ENCODE measurements at places on chromosomes 7 and 10.
A peak's percentile ranks its signal among the peaks of the same experiment; 100 is the strongest.

DNA sequence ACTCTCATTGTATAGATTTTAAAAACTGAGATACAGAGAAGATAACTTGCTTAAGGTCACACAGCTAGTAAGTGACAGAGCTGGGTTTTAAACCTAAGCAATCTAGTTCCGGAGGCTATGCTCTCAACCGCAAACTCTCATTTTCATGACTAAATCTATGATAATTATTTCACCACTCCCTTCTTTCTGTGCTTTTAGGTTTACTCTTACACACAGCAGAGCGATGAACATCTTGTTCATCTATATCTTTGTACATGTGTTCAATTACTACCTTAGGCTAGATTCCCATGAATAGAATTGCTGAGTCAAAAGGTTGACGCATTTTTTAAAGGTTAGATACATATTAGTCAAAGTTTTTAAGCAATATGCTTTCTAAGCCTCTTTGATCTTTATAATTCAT is 154.8 kb downstream of the CHN2 start:
- DNase-seq: no peak

DNA sequence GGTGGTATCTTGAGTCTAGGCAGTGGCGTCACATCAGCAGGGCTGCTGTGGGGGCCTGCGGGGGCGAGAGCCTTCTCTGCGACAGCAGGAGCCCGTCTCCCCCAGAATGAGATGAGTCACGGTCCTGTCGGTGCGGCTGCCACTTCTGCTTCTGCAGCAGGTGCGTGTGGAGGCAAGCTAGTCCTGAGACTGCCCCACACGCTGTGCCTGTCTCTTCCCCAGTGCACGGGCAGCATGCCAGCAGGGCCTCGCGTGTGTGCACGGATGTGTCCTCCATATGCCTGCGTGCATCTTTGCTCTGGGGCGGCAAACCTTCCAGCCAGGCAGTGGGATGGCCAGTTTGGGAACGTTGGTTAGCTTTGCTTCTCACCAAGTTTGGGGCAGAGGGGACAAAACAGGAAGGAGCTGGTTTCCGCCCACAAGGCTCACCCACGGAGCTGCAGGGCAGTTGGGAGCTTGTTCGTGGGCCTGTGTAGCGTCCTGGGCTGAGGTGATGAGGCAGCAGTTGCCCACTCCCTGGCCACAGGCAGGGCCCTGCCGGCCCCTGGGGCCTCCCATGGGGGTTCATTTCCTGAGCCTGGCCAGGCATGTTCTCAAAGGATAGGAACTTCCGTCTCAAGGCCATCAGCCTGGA is 60.8 kb upstream of the PPIF start:
- peak; percentile 79 for DNase-seq

DNA sequence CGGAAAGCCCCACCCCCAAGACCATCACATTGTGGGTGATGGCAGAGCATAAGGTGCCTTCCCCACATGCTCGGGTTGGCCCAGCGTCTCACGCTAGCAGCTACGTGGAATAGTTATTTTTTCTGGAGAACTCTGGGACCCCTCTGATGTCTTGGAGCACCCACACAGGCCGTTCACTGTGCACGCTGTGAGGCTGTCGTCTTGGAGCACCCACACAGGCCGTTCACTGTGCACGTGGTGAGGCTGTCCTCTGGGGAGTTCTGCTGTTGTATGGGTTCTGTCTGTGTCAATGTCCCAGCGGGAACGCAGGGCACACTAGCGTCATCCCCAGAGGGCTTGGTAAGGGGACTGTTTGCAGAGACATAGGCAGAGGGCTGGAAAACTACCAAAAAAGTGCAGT is 38.8 kb upstream of the FAM20C start:
- no peak for DNase-seq

DNA sequence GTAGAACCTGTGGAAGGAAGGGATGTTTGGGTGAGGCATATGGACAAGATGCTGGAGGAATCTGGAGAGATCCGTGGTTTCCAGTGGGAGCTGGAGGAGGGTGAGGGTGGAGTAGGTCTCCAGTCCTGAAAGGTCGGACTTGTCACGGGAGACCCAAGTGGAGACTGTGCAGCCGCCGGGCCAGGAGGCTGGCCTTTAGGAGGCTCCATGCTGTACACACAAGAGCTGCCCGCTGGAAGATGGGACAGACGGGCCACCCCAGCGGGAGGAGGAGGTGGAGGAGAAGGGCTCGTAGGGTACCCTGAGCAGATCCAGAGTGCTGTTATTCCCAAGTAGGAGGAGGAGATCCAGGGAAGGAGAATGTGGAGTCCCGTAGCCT is 106.7 kb downstream of the NKX6-2 start:
- peak; percentile 21 for DNase-seq

DNA sequence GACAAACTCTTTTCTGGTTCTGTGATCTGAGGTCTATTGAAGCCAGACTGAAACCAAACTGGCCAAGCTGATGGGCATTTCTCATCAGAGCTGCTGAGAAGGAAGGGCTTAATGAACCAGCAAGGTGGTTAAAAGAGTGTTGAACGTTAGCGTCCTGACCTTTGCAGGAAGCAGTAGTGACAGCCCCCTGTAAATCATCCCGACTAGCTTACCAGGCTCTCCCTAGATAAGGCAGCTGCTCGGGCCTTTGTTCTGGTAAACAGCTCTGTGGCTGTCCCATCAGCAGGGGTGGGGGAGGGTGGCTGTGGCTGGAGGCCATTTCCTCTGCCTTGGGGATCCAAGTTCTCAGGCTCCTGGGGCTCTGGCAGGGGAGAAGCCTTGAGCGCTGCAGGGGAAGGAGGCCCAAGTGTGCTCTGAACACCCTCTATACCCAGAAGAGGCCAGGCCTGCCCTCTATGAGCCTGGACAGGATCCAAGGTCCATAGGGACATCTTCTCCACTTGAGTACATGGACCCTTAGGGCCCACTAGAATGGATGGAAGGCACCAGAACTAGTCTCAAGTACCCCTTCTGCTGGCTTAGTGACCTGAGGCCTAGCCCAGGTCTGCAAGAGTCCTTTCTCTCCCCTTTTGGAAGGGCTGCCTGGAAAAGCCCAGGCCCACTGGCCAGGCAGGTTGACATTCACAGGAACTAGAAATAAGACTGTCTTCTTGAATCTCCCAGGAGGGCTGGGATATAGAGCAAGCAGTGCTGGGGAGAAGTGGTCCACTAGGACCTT is 134.6 kb downstream of the ARHGAP22 start:
- DNase-seq: no peak

All from CD4-positive, alpha-beta T cell (primary cell).